Stimulated activated CD4-positive, alpha-beta T cell treated with anti-CD3 and anti-CD28 coated beads, Interleukin-15, amount 100 ng/mL, for 1 hour (primary cell): ENCODE measurements at places on chromosomes 12 and 14.

- no peak for DNase-seq
Observed at GRCh38 chr12:106079148-106079738, 59.5 kb downstream of the NUAK1 start.

- no peak for DNase-seq
Observed at GRCh38 chr12:100348657-100349454, 8.0 kb upstream of the SLC17A8 start.

GRCh38 chr12:68814490-68815231, 6.7 kb downstream of the MDM2 start:
- no peak for DNase-seq

- no peak for DNase-seq
Observed at GRCh38 chr12:38607295-38607694, 290.7 kb downstream of the ALG10B start.

GRCh38 chr12:120350576-120351350, 18.2 kb downstream of the MSI1 start:
- no peak for DNase-seq

DNA sequence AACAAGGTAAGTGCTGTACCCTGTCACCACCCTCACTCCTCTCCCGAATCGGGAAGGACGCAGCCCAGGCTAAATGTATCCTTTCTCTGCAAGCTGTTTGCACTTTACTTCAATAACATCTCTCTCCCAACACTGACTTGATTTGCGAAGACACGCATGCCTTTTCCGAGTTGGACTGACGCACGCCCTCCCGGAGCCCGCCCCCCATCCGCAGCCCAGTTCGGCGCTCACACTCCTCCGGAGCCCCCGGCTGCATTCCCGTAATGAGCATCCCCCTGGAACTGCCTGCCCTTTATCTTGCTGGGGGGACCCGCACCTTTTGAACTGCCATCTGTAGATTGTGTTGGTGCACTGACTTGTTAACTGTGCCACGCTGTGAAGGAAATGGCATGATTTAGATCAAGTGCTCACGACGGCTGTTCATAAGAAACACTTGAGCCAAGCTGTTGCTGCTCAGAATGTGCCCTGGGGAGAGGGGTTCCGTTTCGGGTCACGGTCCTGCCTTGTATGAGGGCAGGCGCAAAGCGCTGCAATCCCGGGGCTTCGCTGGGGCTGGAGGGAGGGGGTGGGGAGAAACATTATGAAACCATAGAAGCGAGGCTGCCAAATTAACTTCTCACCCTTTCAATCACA, 176.6 kb upstream of the CDKN3 start:
- no peak for DNase-seq

GRCh38 chr12:29287622-29288021, 93.3 kb downstream of the ERGIC2 start:
- no peak for DNase-seq

DNA sequence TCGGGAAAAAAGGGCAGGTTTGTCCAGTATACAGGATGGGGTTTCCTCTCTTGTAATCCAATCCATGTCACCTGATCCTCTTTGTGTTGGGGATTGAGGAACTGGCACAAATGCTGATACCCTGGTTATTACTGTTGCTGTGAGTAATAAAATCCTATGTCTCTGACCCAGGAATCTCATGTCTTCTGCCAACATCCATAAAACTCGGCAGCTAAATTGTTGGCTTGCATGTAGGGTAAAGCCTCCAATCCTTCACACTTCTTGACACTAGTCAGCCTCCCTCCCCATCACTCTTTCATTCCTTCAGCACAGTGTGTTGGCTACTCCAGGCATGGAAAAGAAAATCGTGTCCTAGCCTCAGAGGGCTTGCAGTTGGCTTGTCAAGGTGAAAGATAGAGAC, 9.2 kb upstream of the NOS1 start:
- DNase-seq, result no peak

- DNase-seq, result no peak
Observed at GRCh38 chr12:46470036-46470627, 97.6 kb upstream of the SLC38A2 start.

DNA sequence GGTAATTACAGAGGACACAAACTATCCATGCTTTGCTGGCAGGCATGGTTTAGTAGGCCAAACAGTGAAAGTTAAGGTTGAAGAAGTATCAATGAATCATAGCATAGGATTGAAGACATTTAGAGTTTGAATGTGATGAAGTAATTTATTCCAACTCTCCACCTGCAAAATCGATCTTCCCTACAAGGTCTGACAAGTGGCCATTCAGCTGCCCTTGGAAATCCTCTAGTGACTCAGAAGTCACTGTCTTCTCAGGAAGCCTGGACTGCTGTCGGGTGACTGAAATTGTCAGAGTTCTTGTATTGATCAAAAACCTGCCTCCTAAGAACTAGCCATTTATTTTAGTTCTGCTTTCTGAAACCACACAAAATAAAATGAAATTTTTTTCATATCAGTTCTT, 17.7 kb upstream of the STXBP6 start:
- no peak for DNase-seq

- DNase-seq, result no peak
Observed at GRCh38 chr14:23164949-23165348, 18.5 kb downstream of the SLC7A8 start.

GRCh38 chr14:96852823-96853422, 55.7 kb downstream of the VRK1 start:
- DNase-seq, result no peak

DNA sequence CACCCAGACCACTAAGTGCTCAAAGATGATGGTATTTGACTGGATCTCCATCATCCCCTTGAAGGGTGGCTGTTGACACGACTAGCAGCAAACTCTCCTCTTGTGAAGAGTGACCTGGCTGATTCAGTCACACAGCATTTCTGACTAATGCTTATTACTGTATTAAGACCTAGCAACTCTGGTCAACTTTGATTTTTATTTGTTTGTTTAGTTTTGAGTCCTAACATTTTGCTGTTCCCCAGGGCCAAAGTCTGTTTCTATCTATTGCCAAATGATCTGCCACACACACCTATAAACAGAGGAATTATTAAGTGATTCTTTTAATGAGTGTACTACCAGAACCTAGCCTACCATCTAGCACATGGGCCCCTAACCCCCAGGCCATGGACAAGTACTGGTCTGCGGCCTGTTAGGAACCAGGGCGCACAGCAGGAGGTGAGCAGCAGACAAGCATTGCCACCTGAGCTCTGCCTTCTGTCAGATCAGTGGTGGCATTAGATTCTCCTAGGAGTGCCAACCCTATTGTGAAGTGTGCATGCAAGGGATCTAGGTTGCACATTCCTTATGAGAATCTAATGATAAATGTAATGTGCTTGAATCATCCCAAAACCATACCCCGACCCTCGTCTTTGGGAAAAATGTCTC, 120.0 kb downstream of the RPS6KA5 start:
- no peak for DNase-seq

- DNase-seq, result no peak
Observed at GRCh38 chr12:80100591-80100990, 1.3 kb downstream of the OTOGL start.

- DNase-seq, result no peak
Observed at GRCh38 chr12:66742508-66743367, 63.9 kb upstream of the GRIP1 start.

DNA sequence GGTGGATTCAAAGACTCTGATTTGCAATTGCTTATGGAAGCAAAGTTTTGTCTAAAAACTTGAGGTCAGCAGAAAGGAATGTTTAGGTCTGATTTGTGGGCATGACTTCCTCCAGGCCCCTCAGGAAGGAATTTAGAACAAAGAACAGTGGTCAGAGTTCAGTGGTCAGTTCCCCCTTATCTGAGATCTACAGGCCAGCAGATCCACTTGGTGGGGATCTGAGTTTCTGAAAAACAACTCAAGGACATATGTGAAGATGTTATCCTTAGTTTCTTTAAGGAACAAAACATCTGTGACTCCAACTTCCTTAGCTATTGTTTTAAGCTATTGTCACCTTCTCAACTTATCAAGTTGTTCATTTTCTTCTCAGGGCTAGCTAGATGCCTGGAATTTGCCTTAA, 28.0 kb upstream of the NAA30 start:
- DNase-seq, result no peak

DNA sequence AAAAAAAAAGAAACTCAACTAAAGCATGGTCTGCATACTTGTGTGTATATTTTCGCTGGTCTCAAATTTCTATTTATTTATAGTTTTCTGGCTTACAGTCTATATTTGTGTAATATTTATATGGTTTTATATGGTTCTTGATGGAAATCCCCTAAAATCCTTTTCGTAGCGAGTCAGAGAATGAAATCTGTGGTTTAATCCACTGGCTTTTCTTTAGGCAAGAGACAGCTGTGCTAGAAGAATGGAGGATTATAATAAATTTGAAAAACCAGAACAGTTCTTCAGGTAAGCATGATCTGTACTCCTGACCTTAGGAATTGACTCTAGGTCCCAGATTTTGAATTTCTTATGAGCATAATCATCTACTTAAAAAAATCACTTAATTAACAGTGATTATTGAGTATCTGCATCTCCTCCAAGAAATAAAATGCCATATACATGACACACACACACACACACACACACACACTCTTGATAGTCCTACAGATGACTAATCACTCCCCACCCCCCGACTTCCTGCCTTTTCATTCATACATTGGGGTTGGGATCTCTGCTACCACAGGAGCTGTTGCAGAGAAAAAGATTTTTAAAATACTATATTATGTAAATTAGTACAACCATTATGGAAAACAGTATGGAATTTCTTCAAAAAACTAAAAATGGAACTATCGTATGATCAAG, 113.4 kb downstream of the CRADD start:
- DNase-seq, result no peak

GRCh38 chr12:124259154-124260066, 35.5 kb upstream of the RFLNA start:
- no peak for DNase-seq

- peak; percentile 59 for DNase-seq
Observed at GRCh38 chr12:49662998-49663843, 39.9 kb downstream of the PRPF40B start.

DNA sequence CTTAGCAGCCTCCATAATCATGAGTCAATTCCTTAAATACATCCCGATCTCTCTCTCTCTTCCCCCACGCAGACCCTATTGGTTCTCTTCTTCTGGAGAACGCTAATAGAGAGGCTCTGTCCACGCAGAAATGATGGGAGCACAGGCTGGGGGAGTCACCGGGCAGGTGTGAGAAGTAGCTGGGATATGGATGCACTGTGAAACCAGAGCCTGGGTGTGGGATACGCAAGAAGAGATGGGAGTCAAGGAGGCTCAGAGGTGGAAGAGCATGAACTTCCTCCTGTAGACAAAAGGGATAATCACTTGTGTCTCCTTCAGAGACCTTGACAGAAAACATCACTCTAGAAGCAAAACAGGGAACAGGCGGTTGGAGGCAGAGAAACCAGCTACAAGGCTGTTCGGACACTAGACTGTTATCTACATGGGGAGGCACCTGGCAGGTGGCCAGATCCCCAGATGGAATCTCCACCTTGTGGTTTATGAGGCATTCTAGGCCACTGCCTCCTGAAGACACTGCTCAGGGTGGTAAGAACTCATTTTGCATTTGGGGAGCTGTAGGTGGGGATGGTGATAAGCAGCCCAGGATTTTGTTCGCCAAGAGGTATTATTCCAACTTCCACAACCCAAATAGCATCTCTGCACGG, 7.2 kb upstream of the SELPLG start:
- no peak for DNase-seq

GRCh38 chr14:99980299-99980698, 84.9 kb upstream of the EVL start:
- no peak for DNase-seq

GRCh38 chr12:5739917-5740316, 205.1 kb downstream of the ANO2 start:
- DNase-seq, result no peak

DNA sequence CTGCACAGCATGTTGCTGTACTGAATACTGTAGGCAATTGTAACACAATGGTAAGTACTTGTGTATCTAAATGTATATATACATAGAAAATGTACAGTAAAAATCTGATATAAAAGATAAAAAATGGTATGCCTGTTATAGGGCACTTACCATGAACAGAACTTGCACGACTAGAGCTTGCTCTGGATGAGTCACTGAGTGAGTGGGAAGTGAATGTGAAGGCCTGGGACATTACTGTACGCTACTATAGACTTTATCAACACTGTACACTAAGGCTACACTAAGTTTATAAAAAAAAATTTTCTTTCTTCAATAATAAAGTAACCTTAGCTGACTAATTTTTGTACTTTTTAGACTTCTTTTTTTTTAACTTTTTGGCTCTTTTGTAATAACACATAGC, 24.2 kb upstream of the NEDD1 start:
- no peak for DNase-seq

DNA sequence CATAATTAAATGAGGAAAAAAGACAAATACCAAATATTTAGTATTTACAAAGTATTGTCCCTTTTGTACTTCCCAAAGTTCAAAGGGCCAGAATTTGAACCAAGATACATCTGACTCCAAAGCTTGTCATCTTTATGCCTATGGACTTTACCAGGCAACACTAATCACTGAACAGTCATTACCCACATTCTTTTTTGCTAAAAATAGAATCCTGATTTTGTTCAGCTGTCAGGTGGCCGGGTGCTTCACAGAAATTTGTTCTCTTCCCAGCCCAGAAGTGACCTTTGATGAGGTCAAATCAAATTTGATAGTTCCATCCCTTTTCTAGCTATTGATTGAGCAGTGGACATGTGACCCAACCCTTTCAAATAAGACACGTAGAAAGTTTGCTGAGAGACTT, 121.6 kb downstream of the LLPH start:
- no peak for DNase-seq

GRCh38 chr12:45572114-45572513, 157.4 kb upstream of the ARID2 start:
- no peak for DNase-seq

- DNase-seq, result no peak
Observed at GRCh38 chr14:99727096-99727870, 43.2 kb downstream of the CYP46A1 start.

DNA sequence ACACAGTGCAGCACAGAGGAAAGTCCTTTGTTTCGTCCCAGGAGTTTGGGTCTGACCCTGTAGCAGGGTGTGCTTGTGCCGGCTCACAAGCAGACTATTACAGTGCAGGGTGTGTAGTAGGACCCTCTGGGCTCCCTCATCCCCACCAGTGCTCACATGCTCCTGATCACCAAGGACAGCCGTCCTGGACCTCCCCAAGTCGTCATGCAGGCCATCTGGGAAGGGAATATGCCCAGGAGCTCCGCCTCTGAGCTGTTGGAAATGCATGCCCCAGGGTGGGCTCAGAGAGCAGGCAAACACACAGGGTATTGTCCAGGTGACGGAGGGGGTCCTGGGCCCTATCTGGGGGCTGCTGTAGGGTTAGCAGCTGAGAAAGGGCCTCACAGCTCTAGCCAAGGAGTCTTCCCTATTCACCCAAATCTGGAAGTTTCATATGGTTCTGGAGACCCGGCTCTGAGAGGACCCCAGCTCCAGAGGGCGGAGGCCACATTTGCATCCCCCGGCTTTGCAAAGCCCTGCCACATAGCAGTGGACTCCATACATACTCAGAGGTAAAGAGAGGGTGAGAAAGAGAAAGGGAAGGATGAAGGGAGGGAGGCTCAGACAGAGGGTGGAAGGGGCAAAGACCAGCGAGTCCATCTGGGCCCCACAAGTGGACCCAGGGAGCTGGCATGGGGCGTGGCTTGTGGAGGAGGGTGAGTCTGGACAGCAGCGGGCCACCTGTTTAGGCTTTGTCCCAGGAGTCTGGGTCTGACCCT, 53.5 kb upstream of the PPP2R5C start:
- no peak for DNase-seq
